Gastroesophageal sphincter (tissue), 4 donors: ENCODE measurements at places on chromosomes 6 and 20. TPM values are rescaled to one million over a fixed set of nuclear protein-coding genes. Genes with fewer than 3 reads are reported as not detected.

GRCh38 chr6:2133716-2134310 lies 111.6 kb downstream of the GMDS start:
- no peak for ATAC-seq

DNA sequence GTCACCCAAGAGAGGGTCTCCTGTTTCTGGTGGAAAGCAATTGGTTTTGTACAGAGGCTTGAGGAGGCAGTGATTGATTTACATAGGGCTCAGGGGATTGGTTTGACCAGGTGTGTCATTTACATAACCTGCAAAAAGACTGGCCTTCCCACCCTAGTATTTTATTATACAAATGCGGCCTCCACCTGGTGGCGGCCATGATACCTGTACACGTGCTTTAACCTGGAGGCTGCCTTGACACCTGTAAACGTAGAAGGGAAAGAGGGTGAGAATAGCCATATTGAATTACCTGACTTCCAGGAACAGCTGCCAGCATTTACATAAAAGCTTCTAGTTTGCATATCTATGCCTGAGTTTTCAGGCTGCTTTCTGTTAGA lies 48.7 kb downstream of the HLA-DPB1 start:
- no peak for ATAC-seq

DNA sequence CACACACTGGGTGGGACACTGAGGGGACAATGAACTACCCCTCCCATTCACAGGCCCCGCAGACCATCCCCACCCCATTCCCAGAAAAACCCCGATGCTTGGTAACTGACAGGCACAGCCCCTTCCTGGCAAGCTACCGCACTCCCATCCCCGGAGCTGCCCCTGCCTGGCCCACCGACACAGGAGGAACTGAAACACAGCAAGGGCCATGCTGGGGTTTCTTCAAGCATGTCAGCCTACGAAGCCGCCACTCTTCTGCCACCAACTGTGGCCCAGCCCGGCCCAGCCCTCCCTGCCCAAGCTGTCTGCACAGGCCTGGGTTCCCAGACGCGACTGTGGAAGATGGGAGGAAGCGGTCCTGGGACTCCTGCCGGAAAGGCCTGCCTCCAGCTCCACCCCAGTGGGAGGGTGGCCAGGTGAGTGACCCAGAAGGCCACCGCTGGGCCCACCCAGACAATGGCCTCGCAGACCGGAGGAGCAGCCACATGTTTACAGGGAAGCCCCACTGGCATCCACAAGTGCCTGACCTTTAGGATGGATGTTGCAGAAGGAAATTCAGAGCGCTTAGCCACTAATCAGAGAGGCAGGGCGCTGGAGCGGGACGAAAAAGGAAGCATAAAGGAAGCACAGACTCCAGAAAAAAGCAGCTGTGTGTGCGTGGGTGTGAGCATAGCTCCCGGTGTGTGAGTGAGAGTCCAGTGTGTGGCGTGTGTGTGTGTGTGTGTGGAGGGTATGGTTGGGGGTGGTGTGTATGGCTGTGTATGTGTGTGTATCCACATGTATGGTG lies 91.6 kb downstream of the PRND start:
- no peak for ATAC-seq

- ATAC-seq, result peak; percentile 92
These were observed at the start of gene BAG2 for GRCh38 chr6:57172136-57173055. TSS of gene BAG2 (plus strand) at chr6:57172326. CDS start at chr6:57172698, 372 bp downstream.

- ATAC-seq, result no peak
These were observed 46.2 kb downstream of the HACE1 start for GRCh38 chr6:104813552-104813951.

- ATAC-seq, result peak; percentile 44
These were observed 698 bp upstream of the LRP11 start for GRCh38 chr6:149864578-149865535.

DNA sequence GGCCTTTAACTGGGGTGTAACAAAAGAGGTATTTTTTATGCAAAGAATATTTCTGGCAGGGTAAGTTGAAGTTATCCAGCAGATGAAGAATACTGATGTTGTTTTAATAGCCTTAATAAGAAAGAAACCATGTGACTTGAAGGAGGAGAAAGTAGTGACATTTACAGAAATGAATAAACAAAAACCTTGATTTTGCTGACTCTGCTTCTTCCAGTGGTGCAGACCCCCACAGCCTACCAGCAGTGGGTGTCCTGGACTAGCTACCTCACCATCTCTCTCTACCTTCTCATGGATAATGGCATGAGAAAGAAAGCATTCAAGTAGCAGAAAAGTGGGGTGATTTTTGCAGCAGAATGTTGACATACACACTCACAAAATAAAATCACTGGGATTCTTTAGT lies 162.6 kb upstream of the RNF217 start:
- ATAC-seq, result no peak

- ATAC-seq, result no peak
These were observed 11.1 kb downstream of the RRAGD start for GRCh38 chr6:89400912-89401399.

DNA sequence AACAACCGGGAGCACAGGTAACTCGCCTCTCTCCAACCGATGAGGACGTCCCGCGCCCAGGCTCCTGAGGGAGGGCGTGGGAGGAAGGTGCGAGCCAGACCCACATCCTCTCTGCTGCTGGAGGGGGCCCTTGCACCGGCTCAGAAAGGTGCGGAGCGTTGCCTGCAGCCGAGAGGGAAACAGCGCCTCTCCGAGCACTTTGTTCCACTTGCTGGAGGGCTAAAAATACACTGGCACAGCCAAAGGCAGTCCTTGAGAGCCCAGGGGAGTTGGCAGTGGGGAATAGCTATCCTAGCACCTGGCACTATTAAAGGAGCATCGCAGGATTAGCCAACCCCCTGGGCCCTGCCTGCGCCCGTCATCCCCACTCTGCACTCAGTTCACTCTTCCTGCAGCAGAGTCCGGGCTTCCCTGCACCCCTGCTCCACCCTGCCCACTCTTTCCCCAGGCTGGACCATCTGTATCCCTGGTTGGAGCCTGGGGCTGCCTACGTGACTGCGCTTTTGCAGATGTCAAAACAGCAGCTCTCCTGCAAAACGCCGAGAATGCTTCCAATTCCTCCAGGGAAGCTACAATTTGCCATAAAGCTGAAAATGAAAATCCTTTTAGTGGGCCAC lies 108.9 kb downstream of the SNX5 start:
- no peak for ATAC-seq

GRCh38 chr20:50854506-50855249 lies 59.8 kb downstream of the BCAS4 start:
- ATAC-seq, result no peak

DNA sequence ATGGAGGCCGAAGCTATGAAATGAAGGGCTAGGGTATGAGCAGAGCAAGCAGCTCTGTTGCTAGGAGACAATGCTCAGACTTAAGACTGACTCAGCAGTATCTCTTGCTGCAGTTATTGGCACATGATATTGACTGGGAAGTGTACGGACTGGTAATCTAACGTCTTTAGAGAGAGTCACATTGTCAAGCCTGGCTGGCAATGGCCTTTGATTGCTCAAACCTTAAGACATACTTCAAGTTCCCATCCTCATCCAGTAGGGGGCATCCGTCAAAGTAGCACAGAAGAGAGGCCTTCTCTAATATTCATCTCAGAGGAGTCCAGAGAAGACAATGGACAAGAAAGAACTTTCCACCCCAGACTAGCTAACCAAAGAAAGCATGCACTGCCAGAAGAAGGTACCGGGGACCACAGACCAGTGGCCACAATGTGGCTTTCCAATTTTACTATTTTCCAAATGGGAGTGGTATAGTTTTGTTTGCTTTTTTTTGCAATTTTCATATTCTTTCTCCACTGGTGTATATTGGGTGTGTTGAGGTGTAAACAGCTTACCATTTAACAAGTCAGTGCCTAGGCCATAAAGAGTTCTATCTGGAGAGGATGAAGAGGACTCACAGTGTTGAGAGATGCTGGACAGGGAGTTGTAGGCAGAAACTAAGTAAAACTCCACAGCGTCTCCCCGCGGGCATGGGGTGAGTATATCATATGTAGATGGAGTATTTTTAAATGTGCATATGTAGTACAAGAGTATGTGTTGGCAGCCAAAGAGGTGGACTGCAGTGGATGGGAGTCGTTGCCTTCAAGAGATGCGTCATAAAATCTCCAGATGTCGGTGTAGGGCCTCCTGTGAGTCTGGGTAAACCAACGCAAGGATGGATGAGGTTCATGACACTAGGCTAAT lies 36.7 kb downstream of the LRFN2 start:
- ATAC-seq, result no peak

DNA sequence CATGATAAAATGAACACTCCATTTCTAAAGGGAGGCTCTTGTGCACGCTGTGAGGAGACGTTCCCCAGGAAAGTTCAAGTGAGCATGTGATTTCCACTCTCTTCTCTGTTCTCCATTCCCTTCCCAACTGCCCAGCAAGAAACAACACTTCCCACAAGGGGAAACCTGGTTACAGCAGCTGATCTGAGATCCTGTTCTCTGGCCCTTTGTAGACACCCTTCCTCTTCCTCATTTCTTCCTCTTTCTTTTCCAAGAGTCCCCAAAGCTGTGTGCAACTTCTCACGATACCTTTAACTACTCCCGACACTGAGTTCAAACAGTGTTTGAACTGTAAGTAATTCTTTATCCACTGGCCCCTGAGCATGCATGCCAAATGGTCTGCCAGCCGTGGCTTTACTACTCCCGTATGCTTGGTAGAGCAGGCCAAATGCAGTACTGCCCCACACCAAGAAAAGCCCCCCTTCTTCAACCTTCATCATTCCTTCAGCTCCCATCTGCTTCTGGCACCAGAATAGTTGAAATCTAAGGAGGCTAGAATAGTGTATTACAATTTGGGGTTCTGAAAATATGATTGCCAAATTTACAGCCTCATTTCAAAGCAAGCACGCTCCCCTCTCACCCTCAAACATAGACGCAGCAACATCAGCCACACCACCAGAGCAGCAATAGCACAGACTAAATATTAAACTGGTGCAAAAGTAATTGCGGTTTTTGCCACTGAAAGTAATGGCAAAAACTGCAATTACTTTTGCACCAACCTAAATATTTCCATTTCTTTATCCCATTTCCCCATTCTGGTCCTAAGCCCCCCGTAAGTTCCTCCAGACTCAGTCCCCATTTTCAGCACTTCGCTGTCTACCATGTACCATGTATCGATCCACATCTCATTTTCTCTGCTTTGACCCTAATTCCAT lies 4.3 kb downstream of the HLA-DMB start:
- ATAC-seq, result no peak

DNA sequence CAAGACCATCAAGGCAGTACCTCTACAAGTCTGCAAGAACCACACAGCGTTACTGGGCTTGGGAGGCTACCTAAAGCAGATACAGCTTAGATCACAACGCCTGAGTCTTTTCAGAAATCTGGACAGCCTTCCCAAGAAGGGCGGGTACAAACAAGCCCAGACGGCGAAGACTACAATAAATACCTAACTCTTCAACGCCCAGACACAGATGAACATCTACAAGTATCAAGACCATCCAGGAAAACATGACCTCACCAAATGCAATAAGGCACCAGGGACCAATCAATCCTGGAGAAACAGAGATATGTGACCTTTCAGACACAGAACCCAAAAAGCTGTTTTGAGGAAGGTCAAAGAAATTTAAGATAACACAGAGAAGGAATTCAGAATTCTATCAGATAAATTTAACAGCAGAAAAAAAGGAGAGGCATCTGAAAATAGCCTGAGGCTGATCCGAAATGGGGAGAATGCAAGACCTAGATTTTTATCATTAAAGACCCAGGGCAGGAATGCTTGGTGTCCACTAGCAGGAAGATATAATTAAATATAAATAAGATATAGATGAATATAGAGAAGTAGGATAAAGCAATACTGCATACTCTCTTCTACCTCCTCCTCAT lies 131.7 kb upstream of the COL21A1 start:
- ATAC-seq, result no peak

- peak; percentile 57 for ATAC-seq
These were observed 267.9 kb downstream of the DLL1 start for GRCh38 chr6:170022827-170023619.

- ATAC-seq, result no peak
These were observed 15.0 kb upstream of the CCN6 start for GRCh38 chr6:112038756-112039430.

DNA sequence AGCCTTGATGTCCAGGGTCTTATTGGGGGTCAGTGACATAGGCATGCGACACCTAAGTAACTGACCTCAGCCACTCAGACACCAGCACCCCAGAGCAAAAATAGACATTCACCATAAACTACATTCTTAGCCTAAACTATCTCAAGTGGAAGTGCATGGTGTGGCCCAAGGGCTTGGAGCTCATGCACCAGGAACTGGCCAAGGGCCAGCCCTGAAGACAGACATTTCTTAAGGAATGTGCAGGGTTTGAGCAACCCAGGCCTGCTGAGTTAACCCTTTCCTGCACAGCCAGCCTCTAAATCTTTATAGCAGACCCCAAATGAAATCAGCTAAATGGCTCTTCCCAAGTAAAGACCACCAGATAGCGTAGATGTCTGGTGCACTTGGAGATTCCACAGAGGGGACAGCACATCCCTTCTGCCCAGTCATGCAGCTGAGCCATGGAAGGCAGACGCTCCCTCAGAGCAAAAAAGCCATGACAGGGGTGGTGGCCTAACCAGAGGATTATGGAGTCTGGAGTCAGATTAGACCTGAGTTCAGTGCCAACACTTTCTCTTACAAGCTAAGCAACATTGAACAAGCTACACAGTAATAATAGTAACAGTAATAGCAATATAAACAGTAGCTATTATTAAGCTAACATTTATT lies 222.6 kb downstream of the ZMYND8 start:
- no peak for ATAC-seq

- no peak for ATAC-seq
These were observed 150.7 kb downstream of the TBC1D7 start for GRCh38 chr6:13177664-13178063.

- ATAC-seq, result no peak
These were observed 157.0 kb downstream of the GJA1 start for GRCh38 chr6:121592261-121592935.

GRCh38 chr6:26159357-26160273 lies 72.4 kb downstream of the HFE start:
- no peak for ATAC-seq

- no peak for ATAC-seq
These were observed 49.4 kb downstream of the ORC3 start for GRCh38 chr6:87639373-87639772.

- peak; percentile 65 for ATAC-seq
These were observed 89.7 kb downstream of the FOXF2 start for GRCh38 chr6:1479095-1479494.

DNA sequence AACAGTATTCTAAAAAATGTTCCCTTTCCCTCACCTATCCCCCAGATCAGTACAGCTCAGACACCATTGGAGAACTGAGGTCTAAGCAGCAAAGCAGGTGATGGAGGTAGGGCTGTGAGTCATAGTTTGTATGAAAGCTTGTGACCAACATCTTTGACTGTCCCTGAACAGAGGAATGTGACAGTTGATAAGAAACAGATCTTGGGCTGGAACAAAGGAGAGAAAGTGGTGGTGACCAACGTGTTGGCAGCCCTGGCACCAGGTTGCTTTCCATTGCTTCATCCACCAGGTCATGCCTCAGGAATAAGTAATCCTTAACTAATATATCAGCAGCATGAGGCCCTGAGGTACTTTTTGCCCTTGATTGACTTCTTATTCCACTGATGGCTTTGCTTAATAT lies 19.9 kb upstream of the CRIP3 start:
- no peak for ATAC-seq

GRCh38 chr20:9022376-9022775 lies 46.5 kb upstream of the PLCB4 start:
- ATAC-seq, result no peak

GRCh38 chr6:167141667-167142432 lies 15.9 kb downstream of the GPR31 start:
- peak; percentile 71 for ATAC-seq

GRCh38 chr20:63835021-63835858 lies 4.2 kb upstream of the ZBTB46 start:
- ATAC-seq, result peak; percentile 91

EFCAB8 gene
- total RNA-seq, result 0.13 TPM

TFAP2A gene
- total RNA-seq, result 0.31 TPM

ENPP5 gene
- 1.5 TPM for total RNA-seq

GLP1R gene
- not detected for total RNA-seq

SEC63 gene
- total RNA-seq, result 33.8 TPM

SLC17A1 gene
- not detected for total RNA-seq

GSTA5 gene
- not detected for total RNA-seq
